ENCODE measurements at places on chromosomes 4 and X.

- no peak for DNase-seq
These were observed 11.3 kb upstream of the MAGEA10 start for GRCh38 chrX:152149648-152150047.

- DNase-seq: no peak
These were observed 335.2 kb downstream of the PDGFC start for GRCh38 chr4:156636381-156636780.

DNA sequence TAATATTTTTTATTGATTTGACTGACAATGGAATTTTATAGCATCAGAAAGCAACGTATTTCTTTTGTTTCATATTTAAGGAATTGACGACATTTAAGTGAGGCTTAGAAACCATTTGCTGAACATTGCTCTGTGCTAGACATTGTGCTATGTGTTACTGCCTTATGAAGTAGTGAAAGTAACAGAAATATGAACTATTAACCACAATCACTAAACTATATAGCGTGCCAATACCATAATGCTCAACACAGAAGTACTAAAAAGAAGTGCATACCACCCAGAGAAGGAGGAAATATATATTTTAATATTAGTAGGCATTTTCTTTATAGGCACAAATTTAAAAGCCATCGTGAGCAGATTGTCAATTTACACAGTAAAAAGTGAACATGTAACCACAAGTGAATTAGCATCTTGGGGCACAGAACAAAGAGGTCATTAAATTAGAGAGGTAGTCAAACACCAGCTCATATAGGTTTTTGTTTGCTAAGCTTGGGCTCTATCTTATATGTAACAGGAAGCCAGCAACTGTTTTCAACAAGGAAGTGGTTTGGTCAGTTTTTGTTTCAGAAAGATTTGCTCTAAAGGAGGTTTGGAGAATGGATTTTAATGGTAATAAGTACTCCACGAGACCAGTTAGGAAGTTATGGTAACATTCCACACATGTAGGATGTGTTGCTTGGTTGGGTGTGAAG is 270.7 kb downstream of the GRXCR1 start:
- no peak for DNase-seq

- no peak for DNase-seq
These were observed 1101.0 kb upstream of the PCDH7 start for GRCh38 chr4:29619168-29619567.

GRCh38 chr4:38567457-38567856 is 96.5 kb upstream of the KLF3 start:
- no peak for DNase-seq

GRCh38 chrX:11328134-11328533 is 34.9 kb downstream of the AMELX start:
- no peak for DNase-seq

DNA sequence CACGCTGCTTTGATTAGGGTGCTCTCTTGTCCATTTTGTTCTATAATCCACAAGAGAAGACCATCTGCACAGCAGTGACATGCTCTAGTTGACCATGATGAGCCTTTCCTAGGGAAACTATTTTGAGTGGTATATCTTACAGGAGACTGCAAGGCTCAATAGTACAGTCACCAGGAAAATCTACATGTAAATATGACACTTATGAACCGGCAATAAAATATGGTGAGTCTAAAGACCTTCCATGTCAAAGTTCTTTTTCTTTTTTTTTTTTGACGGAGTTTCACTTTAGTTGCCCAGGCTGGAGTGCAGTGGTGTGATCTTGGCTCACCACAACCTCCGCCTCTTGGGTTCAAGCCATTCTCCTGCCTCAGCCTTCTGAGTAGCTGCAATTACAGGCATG is 103.7 kb downstream of the MGST2 start:
- DNase-seq: no peak

DNA sequence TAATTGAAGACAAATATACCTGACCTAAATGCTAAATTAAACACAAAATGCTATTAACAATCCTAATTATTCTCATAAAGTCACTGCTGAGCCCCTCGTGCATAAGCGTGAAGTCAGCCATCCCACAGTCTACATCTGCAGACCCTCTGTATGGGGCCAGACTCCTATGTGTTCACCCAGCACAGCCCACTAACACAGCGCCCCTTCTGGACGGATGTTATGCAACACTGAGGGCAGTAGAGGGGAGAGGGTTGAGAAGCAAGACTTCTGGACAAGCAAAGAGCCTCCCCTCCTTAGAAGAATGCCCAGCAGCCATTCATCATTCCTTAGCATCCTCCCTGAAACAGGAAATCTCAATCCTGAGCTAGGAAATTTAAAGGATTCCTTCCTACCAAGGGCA is 7.9 kb downstream of the TRPC3 start:
- DNase-seq: no peak

DNA sequence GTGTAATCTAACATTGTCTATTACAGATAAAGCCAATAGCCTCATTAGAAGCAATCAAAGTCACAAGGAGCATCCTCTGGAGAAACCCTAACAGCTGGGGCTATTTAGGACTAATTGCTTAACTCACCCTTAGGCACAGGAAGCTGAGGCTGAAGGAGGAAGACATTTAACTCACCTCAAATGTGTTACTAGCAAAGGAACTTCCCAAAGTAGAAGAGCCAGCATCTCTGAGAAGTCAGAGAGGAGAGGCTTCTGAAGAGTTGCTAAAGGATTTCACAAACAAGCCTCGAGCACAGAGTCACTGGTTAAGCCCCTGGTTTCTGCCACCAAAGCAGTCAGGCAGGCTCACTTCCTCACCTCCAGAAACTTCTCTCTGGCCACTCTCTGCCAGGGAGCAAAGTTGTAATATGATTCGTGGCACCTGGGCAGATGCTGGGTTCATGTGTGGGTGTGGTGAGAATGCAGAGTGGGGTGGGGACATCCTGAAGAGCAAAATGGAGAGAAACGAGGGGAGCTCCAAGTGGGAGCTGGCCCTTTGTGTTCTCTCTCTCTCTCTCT is 201.3 kb downstream of the HS6ST2 start:
- DNase-seq: no peak

DNA sequence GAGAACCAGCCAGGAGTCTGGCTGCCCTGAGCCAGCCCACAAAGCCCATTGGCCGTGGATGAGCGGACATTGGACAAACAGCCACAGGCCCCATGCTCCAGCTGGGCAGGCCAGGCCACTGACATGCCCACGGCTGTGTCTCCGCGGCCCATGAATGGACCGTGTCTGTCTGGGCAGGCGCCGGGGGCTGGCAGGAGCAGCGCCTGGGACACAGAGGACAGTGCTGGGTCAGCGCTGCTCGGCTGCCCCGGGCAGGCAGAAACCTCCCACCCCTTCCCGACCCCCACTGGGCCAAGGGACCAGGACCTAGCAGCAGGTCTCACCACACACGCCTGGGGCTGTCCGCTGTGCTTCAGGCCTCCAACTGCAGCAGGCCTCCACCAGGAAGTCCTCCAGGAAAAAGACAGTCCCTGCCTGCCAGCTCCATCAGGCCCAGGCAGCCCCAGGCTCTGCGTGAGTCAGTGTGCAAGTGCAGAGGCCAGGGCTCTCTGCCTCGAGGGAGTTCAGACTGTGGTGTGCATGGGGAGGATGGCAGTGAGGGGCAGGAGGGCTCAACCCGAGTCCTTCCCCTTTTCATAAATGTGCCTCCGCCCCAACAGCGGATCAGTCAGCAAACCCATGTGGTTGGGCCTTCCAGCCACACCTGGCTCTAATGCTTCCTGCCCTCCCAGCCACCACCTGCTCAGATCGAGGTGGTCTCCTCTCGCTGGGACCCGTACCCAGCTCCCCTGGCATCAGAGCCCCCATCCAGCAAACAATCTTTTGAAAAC is 17.2 kb upstream of the FGFR3 start:
- DNase-seq: no peak

DNA sequence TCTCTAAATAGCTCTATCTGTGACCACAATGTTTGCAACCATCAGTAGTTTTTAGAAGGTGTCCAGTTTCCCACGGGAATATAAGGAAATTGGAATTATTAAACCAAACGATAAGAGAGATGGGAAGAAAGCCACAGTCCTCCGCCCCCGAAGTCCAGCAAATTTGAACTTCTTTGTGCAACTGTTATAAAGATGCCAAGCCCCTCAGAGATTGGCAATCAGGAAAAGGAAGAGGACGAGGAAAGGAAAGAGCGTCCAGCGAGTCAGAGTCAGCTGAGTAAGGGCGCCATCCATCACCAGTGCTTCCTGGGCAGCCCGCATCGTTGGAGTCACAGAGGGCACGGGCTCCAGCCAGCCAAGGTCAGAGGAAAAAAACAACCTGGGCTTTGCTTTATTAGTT is 35.7 kb downstream of the LDB2 start:
- no peak for DNase-seq

DNA sequence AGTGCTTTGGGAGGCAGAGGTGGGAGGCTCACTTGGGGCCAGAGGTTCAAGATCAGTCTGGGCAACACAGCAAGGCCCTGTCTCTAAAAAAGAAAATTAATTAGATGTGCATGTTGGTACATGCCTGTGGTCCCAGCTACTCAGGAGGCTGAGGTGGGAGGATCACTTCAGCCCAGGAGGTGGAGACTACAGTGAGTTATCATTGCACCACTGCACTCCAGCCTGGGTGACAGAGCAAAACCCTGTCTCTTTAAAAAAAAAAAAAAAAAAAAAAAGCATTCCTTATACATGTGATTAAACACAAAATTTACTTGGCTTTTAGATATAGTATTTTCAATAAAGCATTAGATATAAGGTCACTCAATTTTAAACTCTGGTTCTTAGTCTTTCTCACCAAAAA is 34.9 kb downstream of the SMARCA1 start:
- no peak for DNase-seq

- DNase-seq: no peak
These were observed 132.4 kb downstream of the ENOX2 start for GRCh38 chrX:130770615-130771014.

GRCh38 chr4:67130411-67130810 is 414.9 kb downstream of the CENPC start:
- DNase-seq: no peak

- DNase-seq: no peak
These were observed 14.5 kb upstream of the MED14 start for GRCh38 chrX:40749681-40750494.

DNA sequence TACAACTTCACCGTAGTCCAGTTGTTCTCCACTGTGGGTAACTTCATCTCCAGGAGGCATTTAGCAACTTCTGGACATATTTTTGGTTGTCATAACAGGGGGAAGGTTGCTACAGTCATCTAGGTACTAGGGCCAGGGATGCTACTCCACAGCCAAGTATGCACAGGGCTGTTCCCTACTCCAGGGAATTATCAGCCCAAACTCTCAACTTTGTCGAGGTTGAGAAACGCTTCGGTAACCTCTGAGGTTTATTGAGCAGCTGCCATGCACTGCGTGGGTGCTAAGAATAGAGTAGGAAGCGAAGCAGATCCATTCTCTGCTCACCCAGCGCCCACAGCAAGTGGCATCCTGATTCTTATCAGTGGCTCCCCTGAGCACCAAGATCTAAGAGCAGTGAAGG is 8.2 kb downstream of the FGFBP1 start:
- no peak for DNase-seq

GRCh38 chr4:108047199-108047598 is 57.5 kb downstream of the HADH start:
- DNase-seq: no peak

GRCh38 chrX:152573866-152574265 is 63.8 kb upstream of the GABRQ start:
- DNase-seq: no peak

- DNase-seq: no peak
These were observed 69.9 kb downstream of the ARHGAP10 start for GRCh38 chr4:147801820-147802219.

GRCh38 chr4:186203406-186203805 is 12.0 kb downstream of the CYP4V2 start:
- no peak for DNase-seq

- no peak for DNase-seq
These were observed 60.3 kb downstream of the DLG3 start for GRCh38 chrX:70504772-70505450.

DNA sequence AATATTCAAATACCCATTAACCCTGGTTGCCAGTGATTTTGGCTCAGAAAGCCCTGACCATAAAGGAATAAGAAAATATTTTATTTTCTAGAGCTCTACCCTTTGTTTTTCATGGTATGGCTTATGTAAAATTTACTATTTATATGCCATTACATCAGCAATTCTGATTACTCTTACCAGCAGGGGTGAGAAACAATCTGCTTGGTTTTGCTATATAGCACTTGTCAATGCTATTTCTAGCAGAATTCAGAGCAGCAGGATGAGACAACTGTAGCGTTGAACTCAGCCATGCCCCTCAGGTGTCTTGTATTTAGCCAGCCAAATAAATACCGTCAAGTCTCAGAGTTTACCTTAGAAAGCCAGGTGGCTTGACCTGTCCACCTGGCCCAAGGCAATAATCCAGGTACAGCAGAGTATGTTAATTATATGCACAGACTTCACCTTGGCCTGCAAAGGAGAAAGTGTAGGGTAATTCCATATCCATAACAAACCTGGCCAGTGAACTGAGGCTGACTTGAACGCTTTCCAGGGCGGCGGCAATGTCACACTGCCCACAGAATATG is 1303.5 kb downstream of the RAPGEF2 start:
- no peak for DNase-seq

GRCh38 chrX:73916931-73917667 is 354.1 kb downstream of the CHIC1 start:
- no peak for DNase-seq

- DNase-seq: no peak
These were observed 17.0 kb downstream of the PRKG2 start for GRCh38 chr4:81197864-81198524.

GRCh38 chr4:32161392-32161791 is 1441.2 kb downstream of the PCDH7 start:
- no peak for DNase-seq

DNA sequence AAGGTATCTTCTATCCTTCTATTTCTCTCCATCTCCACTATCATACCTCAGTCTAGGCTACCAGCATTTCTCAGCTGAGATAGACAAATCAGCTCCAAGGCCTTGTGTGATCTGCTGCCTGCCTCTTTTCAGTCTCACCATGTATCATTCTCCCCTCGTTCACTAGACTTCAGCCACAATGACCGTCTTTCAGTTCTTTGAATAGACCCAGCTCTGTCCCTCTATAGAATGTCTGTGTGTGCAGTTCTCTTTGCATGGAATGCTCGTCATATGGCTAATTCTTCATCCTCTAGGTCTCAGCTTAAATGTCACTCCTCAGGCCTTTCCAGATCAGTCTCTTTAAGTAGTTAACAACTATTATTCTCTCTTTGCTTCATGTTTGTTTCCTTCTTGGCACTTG is 6.5 kb downstream of the IGBP1 start:
- no peak for DNase-seq

DNA sequence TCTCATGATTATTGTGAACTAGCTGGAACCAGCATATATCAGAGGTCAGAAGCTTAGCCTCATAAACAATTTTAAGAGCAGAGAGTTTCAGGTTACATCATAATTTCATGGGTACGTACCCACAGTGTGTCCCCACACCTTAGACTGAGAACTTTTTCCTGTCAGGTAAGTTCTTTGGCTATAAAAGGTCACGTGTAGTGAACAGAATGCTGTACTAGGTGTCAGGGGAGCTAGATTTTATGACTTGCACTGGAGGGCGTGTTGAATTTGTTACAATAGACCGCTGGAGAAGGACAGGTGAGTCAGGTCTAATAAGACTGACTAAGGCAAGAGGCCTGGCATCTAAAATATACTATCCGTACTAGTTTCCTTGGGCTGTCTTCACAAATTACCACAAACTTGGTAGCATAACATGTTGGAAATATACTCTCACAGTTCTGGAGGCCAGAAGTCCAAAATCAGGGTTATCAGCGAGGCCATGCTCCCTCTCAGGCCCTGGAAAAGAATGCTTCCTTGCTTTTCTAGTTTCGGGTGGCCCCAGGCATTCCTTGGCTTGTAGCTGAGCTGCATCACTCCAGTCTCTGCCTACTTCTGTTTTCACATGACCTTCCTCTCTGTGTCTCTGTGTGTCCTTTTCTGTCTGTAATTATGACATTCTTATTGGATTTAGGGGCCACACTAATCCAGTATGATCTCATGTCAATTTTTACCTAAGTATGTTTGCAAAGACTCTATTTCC is 512.0 kb upstream of the NR3C2 start:
- no peak for DNase-seq
